T-helper 1 cell (primary cell): ENCODE measurements at places on chromosomes 1 and 21.

DNA sequence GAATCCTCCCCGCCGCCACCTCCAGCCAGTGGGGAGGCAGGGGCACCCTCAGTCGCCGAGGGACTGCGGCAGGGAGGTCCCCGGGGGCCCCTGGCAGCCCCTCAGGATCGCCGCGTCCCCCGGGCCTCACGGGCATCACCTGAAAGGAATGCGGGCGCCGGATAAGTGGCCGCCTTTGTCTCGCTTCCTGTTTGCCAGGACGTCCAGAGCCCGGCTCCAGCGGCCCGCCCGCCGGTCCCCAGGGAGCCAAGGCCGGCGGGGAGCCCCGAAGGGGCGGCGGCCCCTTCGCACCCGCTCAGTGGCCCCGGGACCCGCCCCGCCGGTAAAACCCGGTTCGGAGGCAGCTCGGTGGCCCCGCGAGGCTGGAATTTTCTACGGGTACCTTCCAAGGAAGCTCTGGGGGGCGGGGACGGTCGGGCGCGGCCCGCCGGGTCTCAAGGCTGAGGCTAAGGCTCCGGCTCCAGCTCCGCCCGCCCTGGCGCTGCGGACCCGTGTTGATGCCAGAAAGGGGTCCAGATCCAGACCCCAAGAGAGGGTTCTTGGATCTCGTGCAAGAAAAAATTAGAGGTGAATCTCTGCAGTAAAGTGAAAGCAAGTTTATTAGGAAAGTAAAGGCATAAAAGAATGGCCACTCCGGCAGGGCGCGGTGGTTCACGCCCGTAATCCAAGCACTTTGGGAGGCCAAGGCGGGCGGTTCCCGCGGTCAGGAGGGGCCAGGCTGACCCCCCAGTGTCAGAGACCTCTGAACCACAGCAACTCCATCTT is 12.6 kb downstream of the TINAGL1 start:
- DNase-seq: no peak

DNA sequence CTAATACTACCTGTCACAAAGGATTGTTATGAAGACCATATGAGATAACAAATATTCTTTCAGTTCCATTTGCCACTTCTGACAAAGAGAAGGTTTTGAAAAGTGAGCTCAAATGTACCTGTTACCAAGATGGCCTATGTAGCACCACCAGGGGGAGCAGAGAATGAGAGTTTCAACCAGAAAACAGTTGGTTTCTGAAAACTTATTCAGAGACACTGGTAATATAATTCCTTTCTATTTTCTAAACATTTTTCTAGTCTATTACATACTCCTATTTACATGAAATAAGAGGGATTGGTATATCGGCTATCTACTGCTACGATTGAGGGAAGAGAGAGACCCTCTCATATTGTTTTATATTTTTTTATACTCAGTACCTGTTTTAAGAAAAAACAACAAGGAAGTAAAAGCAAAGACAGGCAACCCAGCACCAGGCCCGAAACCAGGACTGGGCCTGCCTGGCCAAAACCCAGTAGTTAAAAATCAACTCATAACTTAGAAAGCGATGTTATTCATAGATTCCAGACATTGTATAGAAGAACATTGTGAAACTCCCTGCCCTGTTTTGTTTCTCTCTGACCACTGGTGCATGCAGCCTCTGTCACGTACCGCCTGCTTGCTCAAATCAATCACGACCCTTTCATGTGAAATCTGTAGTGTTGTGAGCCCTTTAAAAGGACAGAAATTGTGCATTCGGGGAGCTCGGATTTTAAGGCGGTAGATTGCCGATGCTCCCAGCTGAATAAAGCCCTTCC is 48.3 kb downstream of the IL23R start:
- DNase-seq: peak; percentile 26

DNA sequence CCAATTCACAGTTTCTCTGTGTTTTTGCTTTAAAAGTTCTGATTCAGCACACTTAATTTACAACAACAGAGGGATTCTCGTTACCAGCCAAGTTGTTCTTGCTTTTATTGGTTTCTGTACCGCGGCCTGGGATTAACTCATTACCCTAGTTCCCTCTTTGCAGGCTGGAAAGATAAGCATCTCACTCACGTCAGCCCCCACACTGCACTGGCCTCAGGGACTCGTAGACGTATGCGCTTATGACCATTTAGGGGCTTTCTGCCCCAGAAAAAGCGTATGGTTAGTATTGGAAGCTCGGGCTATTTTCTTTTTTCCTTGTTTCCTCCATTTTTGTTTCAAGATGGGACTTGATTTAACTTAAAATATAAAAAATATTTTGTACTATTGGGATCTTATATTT is 76.0 kb downstream of the POFUT2 start:
- no peak for DNase-seq

GRCh38 chr1:2132222-2133038 is 62.1 kb downstream of the FAAP20 start:
- no peak for DNase-seq

DNA sequence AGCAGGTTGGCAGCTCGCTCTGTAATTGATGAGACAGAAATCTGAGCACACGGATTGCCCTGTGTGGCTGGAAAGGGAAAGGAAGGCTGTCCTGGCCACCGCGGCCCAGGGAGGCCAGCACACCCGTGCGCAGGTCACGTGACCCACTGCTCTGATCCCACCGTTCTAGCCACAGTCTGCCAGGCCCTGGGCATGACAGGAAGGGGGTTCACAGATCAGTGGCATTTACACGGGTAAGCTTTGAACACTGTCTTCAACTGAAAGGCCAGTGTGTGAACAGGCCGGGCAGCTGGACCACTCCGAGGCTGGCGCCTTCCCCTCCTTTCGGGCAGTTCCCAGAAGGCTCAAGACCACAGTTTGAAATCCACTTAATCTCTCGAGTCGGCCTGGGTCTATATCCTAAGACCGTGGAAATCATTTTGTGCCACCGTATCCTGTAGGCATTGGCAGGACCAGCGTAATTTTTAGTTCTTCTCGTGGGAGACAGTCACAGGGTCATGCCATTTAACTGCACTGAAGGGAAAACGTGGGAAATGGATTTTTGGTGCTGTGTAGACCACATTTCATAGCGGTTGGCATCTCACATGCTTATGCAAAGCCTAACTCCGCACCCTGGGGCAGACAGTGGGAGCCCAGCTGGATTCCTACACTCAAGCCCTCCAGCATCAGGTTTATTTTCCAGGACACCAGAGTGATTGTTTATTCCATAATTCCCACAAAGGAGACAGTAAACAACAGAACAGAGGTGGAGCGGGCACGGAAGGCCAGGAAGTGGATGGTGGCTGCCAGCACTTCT is 3.1 kb upstream of the ADARB1 start:
- no peak for DNase-seq

DNA sequence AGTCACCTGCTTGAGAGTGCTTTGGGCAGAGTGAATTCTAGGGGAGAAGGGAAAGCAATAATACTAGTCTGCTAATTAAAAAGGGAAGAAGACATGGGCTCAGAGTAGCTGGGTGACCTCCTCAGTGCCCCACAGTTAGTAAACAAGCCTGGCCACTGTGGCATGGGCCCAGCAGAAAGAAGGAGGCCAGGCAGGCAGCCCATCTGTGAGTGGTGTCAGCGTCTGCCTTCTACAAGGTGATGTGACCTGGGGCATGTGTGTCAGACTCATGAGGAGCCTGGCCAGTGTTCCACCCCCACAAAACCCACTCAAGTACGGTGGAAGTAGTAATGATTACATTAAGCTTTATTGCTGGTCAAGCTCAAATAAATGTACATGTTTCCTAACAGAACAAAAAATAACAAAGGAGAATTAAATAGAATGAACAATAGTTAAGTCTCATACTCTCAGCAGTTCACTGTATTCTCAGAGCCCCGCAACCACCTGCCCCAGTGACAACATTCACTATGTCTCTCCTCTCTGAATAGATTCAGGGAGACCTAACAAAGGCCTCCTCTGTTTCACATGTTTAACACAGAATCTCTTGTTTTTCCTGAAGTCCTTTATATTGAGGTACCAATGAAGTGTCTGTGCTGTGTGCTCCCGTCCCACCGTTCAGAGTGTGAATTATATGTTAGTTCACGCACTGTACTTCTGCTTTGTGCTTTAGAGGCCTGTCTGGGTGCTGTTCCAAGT is 32.5 kb downstream of the SLC22A15 start:
- DNase-seq: no peak

- DNase-seq: peak; percentile 69
Measured at GRCh38 chr1:86703696-86704457, 499 bp upstream of the SH3GLB1 start.
